ENCODE measurements at places on chromosomes 6 and 20.

DNA sequence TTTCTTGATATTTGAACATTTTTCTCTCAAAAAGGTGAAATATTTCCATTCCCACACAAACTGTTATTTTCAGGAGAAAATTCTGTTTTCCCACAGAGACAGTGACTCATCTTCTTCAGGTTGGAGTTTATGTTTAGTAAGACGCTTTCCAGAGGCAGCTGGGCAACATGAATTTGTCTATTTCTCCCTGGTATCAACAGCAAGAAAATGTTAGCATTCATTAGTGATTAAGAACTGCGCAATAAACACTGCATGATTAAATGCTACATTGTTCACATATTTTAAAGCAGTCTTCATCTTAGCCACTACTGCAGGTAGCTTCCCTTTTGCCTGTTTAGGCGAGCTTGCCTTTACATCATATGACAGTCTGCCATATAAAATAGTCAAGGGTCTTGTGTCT is 295.7 kb downstream of the C6orf118 start:
- no peak for DNase-seq

GRCh38 chr6:137883400-137884148 is 16.5 kb downstream of the TNFAIP3 start:
- DNase-seq: no peak

- DNase-seq: no peak
Observed at GRCh38 chr6:28351087-28351486, 1.3 kb downstream of the ZKSCAN3 start.

GRCh38 chr20:24584538-24585356 is 115.3 kb downstream of the SYNDIG1 start:
- DNase-seq: peak; percentile 23

GRCh38 chr6:99402448-99402847 is 8.5 kb upstream of the COQ3 start:
- DNase-seq: no peak

DNA sequence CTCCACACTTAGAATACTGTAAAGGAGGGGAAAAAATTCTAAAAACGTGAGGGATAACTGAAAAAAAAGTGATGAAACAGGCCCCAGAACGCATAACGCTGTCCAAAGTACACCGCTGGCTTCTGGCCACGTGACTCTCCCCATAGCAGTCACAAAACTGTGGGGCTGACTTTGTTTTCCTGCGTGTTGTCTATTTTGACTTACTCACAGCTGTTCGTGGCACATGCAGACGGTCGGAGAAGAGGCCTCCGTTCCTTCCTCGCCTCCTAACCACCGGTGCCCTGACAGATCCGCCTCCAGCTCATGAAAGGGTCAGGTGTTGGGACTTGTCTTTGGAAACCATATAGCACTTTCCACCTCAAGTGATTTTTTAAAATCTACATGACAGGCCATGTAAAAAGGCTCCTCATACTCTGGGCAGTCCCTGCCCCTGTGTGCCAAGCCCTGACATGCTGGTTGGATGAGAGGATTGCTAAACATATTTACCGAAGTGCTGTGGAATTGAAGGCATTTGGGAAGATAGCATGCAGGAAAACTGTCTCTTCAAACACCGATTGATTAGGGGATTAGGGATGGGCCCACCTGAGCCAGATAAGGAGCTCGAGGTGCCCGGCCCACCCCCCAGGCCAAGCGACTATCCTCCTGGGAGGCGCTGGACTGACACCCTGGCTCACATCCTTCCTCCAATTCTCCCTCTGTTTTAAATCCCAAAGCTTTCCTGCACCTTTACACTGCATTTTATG is 54.8 kb downstream of the DACT2 start:
- no peak for DNase-seq

GRCh38 chr6:13466304-13467215 is 20.8 kb downstream of the GFOD1 start:
- DNase-seq: no peak

- DNase-seq: no peak
Observed at GRCh38 chr6:34969662-34970265, 80.7 kb downstream of the ANKS1A start.

Measured in AG04449 (cell line).